Amniotic epithelial cell (primary cell): ENCODE measurements at places on chromosomes 2 and 18.

- no peak for DNase-seq
Measured at GRCh38 chr2:2762166-2762908, 431.3 kb upstream of the MYT1L start.

DNA sequence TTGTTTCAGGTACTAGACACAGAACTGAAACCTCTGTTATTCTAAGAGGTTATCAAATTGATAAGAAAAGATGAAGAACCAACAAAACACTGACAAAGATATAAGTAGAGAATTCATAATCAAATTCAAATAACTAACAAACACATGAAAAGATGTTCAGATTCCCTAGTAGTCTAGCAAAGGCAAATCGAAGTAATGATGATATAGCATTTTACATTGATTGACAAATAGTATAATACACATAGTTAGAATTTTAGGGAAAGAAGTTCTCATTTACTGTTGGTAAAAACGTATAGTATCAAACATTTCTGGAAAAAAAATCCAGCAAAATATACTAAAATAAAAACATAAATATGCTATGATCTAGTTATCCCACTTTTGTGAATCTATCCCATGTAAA is 50.6 kb downstream of the DNAH7 start:
- DNase-seq, result no peak

- peak; percentile 34 for DNase-seq
Measured at GRCh38 chr2:52445686-52446085, 1321.9 kb upstream of the CHAC2 start.

DNA sequence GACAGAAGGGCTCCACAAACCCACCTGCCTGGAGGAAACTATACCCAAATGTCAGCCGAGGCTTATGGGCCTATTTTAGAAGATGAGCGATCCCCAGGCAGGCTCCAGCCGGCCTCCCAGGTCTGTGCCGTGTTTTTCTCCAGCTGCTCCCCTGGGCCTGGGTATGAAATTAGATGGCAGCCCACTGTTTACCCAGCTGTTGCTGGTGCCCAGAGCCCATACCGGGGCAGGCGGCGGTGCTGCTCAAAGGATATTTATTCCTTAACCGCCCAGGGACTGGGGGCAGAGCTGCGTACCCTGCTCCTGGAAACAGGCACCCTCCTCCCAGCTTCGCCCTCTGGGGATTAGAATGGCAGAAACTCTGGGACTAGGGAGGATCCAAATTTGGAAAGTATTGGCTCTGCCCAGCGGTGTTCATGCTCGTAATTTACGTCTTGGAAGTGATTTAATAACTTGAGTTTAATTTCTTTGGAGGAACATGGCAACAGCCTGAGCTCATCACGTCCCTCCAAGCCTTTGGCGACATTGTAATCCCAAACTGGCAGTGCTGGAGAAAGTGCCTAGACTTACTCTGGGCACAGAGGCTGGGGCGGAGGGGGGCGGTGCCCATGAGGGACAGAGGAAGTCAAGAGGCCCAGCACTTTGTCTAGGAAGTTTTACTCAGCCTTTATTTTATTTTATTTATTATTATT is 199.2 kb downstream of the KLHL29 start:
- DNase-seq, result no peak

- peak; percentile 72 for DNase-seq
Measured at GRCh38 chr2:188601927-188602326, 310.3 kb downstream of the GULP1 start.

GRCh38 chr2:209511637-209512036 is 87.8 kb downstream of the MAP2 start:
- DNase-seq, result no peak

- no peak for DNase-seq
Measured at GRCh38 chr2:148512501-148512900, 132.1 kb upstream of the EPC2 start.

DNA sequence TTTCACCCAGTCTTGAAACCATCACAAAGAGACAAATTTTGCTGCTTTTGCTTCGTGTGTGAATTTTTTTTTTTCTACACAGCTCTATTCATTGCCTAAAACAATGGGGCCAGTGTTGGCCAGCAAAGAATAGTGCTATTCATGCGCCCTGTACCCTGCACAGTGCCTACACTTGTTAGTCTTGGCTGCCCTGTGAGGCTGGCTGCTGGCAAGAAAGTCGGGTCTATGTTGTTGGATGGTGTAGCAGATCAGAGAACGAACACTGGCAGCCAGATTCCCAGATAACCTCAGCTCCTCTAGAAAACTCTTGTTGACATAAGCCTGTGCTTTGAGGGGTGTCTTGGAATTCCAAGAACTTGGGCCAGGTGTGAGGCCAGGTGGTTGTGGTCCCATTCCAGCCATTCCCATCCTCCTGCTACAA is 455.7 kb upstream of the TCF4 start:
- DNase-seq, result no peak

- DNase-seq, result no peak
Measured at GRCh38 chr2:18704276-18704675, 114.9 kb upstream of the NT5C1B start.

DNA sequence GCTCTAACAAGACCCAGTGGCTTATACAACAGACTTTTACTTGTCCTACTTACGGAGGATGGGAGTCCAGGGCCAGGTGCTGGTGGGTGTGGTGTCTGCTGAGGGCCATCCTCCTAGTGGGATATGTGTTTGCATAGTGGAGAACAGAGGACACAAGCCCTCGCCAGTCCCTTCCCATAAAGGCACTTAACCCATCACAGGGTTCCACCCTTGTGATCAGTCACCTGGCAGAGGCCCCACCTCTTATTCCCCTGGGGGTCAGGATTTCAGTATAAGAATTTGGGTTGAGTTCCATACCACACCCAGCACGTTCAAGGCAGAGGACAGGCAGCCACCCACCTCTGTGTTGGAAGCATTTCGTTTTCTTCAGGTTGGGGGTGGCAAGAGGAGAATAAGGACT is 259.0 kb downstream of the AGAP1 start:
- DNase-seq, result no peak

DNA sequence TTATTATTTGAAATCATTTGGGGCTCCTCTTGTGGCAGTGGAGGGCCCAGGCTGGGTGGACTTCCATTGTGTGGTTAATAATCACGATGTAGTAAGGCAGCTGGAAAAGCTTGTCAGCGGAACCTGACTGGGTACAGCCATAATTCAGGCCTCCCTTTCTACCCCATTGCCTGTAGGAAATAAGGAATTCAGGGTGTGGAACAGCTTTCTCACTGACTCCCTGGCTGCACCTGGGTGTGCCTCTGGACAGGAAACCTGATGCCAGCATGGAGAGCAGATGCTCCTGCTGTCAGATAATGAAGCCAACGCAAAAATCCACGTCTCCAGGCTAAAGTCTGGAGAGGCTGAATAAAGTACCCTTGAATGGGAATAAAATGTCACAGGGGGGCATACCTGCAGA is 44.2 kb downstream of the LYPD6B start:
- no peak for DNase-seq

DNA sequence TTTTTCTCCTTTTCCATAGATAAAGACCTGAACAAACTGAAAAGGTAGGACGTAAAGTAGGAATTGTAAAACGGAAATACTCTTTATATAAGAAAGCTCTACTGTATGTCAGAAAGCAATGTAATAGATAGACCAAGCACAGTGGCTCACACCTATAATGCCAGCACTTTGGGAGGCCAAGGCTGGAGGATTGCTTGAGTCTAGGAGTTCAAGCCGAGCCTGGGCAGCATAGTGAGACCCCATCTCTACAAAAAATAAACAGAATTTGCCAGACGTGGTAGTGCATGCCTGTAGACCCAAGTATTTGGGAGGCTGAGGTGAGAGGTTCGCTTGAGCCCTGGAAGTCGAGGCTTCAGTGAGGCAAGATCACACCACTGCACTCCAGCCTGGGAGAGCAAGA is 7.6 kb downstream of the ZNF397 start:
- DNase-seq, result no peak
